ENCODE measurements at places on chromosomes 5 and 9.
A peak's percentile ranks its signal among the peaks of the same experiment; 100 is the strongest.

GRCh38 chr9:88980740-88981203, 10.5 kb upstream of the S1PR3 start:
- DNase-seq, result no peak

GRCh38 chr5:116320486-116320885, 235.7 kb downstream of the COMMD10 start:
- DNase-seq, result no peak

DNA sequence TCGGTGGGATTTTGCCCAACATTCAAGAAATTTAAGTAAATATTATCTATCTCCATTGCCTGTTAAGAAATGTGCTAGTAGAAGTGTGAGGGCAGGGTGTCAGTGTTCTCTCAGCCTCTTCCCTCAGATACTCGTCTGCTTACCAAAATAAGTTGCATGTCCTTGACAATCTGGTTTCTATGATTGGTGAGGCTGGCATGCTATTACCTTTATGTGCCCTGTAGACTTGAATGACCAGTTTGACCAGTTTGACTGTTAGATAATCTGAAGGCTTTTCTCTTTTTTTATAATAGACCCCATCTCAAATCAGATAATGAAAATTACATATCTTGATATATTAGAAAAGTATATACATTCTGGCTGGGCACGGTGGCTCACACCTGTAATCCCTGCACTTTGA, 348 bp downstream of the CATSPER3 start:
- no peak for DNase-seq

DNA sequence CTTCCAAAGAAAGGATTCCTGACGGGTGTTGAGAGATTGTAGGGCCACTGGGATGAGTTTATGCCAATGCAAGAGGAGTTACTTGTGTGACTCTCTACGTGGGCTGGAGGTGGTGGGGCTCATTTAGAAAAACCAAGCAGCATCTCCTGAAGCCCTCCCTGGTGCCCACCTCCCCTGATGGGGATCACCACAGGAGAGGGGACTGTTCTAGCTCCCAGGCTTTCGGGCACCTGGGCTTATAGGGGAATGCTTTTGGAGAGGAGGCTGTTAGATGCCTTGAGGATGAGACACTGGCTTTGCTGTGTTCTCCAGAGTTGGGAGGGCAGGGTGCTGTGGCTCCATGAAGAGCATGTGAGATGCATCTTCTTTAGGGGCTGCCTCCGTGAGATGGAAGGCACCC, 65.0 kb downstream of the IRX1 start:
- no peak for DNase-seq

DNA sequence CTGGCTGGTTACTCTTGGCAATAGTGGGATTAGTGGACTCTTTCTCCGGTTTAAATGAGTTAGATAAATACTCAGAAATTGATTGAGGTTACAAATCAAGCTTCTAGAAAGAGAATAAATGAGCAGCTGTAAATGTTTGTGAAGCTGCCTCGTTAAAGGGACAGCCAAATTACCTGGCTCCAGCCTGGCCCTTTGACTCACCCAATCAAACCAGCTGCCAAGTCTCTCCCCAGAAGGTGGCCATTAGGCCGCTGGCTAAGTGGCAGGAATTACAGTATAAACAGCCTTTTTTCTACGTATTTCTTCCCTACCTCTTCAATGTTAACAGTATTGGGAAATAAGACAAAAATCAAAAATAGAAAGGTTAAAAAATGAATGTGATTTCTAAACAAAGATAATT, 46.0 kb upstream of the SRFBP1 start:
- no peak for DNase-seq

DNA sequence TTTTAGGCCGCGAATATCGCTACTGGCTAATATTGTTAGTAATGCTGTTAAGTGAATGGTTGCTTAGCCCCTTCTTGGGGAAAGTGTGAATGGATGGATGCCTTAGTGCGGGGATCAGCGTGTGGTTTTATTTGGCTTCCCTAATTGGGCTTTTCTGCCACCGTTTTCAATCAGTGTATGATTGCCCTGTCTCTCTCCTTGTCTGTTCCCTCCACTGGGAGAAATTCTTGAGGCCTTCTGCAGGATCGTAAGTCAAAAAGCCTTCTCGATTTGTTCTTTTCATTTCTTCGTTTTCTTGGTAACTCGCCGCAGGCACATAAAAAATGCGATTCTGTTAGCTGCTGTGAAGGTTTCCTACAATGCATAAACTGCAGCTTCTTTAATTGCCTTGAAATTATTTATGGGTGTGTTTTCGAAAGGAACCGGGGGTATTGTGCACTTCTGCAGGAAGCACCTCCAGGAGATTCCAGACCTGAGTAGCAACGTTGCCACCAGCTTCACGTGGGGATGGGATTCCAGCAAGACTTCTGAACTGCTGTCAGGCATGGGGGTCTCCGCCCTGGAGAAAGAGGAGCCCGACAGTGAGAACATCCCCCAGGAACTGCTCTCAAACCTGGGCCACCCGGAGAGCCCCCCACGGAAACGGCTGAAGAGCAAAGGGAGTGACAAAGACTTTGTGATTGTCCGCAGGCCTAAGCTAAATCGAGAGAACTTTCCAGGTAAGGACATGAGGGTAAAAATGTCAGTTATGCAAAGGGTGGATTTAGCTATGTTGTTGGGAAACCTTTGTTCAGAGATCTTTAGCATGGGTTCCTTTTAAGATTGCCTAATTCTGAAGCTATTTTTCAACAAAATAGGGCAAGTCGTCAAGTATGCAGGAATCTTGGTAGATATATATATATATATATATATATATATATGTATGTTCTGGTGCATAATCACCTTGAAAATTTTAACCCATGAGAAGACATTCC, 700 bp downstream of the SKP2 start:
- no peak for DNase-seq

DNA sequence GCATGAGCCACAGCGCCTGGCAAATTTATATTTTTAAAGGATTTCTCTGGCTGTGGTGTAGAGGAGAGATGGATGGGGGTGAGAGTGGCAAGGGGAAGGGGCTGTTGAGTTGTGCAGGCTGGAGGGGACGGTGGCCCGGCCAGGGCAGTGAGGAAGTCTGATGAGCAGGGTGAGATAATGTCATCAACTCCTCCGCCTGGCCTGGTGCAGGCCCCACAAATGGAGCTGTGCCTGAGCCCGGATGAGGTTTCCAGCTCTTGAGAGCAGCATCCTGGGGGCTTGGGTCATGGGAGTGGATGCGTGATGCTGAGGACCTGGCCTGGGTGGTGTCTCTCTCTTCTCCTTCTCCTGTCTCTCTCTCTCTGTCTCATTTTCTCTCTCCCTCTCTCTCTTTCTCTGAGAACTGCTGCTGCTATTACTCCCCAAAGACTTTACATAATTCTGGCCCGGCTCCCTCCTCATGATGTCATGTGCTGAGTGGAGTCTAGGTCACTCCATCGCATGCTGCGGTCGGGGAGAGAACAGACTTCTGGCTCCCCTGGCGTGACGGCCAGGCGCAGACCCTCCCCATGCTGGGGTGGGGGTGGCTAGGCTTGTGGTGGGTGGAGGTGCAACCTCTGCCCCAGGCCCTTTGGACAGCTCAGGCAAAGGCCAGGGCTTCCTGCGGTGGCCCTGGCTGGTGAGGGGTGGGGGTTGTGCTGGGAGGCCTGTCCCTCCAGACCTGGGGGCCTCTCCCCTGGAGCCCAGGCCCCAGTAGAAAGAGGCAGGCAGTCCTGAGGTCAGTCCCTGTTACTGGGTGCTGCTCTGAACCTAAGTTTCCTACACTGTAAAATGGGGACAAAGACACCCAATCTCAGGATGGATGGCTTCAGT, 26.4 kb downstream of the FGF18 start:
- no peak for DNase-seq

DNA sequence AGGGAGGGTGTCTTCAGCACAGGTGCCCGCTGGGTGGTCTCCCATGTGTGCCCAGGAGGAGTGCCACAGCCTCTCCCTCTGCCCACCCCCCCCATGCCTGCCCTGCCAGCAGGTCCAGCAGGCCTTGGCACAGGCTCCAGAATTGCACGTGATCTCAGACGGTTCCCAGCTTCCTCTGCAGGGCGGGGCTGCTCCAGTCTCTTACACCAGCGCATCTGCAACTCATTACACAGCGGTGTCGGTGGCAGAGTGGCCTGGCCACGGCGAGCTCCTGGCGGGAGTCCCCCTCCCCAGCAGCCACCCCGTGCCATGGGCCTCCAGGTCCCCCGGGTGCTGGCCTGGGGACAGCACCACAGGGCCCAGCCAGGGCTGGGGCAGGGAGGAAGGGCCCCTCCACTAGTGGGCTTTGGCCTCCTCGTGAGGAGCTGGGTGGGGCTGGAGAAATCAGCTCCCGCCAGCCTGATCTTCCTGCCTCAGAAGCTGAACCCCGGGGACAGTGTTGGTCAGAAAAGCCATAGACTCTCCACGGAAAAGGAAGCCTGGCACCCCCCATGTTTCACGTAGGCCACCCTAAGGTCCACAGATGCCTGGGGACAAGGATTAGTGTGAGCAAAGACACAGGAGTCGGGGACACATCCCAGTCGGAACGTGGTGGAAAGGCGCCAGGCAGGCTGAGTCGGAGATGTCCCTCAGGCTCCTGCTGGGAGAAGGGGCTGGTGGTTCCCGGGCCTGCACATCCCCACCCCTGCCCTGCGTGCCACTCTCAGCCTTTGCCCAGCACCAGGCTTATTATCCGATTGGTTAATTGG, 40.2 kb downstream of the RXRA start:
- DNase-seq, result peak; percentile 73

DNA sequence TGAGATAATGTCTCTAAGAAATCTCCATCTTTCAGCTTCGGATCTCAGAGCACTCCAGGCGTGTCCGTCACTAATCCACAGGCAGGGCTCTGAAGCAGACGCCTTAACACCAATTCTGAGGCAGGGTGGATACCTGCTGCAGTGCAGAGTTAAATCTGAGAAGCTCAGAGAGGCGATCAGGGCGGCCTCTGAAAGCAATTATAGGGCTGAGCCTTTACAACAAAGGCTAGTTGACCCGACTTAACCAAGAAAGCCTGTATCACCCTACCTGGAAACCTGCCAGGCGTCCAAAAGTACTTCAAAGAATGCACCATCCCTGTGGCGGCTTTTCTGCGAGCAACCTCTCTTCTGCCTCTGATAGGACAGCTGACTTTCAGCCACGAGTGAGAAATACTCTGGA, 134.8 kb upstream of the MSX2 start:
- DNase-seq, result no peak

- DNase-seq, result no peak
These were observed 183.9 kb downstream of the SLIT3 start for GRCh38 chr5:169116961-169117461.

DNA sequence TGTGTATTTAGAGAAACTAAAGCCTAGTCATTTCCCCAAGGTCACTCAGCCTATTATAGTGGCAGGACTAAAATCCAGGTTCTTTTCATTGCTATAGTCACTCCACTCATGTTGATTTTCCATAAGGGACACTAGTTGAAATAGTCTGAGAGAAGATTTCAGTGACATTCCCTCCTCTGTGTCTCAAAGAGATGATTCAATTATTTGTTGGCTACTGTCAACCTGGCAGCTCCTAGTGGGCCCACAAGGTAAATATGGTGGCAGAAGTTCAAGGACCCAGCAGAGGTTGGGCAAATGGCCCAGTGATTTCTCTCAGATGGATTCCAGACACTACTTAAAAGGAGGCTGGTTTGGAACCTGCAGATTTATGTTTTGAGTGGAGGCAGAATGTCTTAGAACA, 48.1 kb downstream of the G3BP1 start:
- DNase-seq, result no peak

DNA sequence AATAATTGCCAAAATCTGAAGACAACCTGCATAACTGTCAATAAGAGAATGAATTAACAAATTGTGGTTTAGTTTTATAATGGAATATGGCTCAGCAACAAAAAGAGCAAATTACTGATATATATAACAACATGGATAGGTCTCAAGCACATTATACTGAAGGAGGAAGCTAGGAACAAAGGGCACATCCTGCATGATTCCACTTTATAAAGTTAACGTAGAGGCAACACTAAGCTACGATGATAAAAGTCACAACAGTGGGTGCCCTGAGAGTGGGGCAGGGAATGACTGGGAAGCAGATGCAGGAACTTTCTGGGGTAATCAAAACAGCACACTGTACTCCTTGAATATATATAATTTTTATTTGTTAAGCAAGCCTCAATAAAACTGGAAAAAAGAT, 165.2 kb downstream of the RMI1 start:
- DNase-seq, result no peak

- DNase-seq, result peak; percentile 8
These were observed 393.7 kb upstream of the PDE4D start for GRCh38 chr5:60287174-60287771.

DNA sequence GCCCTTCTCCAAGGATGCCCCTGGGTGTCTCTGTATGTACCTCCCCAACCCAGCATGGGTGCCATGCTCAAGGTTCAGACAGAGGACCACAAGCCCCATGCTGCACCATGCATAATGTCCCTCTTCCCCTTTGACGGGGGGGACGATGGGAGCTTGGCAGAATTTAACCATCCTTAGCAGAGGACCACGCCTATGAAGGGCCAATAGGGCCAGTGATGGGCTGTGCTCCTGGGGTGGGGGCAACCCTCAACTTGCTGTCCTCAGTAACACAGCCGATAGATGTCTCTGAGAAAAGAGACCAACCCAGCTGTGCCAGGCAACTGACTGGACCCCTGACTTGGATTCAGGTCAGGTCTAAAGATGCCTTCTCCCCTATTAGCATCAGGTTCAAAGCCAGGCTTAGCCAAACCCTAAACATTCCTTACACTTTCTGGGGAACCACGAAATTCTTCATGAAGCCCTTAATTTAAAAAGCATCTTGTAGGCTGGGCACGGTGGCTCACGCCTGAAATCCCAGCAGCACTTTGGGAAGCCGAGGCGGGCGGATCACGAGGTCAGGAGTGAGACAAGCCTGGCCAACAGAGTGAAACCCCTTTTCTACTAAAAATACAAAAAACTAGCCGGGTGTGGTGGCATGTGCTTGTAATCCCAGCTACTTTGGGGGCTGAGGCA, 20.7 kb upstream of the JADE2 start:
- DNase-seq, result no peak

GRCh38 chr9:94478755-94479730, 75.8 kb upstream of the PCAT7 start:
- no peak for DNase-seq

- no peak for DNase-seq
These were observed 92.2 kb downstream of the DOCK8 start for GRCh38 chr9:306907-307306.

DNA sequence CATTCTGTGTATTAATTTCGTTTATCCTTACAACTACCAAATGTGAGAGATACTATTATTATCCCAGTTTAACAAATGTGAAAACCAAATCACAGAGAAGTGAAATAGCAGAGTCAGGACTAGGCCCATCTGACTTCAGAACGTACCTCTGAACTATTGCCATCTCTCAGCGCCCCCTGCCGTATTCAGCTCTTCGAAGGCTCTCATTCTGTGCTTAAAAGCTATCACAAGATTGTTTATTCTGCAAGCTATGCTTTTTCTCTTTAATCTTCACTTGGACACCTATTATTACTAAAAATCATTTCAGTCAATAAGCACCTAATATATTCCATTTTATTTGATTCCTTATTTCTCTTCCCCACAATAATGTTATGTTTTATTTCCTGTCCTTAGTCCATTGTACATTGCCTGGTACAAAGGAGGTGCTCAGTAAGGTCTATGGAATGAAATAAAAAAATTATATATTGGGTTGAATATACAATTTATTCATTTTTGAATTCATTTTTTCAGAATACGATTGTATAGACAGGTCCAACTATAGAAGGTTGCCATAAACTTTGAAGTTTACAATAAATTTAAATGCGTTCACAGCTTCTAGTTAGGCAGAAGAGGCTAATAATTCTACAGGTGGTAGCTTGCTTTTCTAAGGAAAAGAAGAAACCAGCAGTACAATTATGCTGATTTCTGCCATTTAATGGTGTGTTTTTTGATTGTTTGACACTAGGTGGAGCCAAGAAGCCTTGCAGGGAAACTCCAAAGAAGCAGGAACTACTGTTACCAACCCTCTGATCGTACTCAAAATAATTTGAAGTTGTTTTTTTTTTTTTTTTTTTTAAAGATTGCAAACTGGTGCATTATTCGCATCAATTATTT, 202.2 kb upstream of the DMRTA1 start:
- DNase-seq, result peak; percentile 22
